SJSA1 (cell line): ENCODE measurements at places on chromosomes 13 and 19.

DNA sequence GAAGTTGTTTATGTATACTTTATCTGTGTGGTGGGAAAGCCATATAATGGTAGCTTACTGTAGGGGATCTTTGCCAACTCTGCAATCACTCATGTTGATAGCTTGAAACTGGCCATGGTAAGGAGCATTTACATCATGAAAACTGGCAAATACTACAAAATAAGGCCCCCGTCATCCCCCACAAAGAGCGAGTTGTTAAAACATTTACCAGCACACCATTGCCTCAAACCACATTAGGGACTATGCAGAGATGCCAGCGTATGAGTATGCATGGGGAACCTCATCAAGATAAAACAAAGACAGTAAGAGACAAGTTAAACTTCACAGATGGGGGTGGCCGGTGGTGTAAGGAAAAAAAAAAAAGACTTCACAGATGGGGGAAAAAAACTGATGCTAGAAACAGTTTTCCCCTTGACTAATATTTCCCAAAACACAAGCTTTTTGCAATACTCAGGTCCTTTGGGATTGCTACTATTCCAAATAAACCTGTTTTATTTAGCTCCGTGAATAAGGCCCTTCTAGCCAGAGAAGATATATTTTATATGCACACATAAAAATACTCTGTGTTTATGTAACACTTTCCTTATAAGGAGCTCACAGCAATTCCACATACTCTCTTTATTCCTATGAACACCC lies 70.6 kb upstream of the SERP2 start:
- DNase-seq = no peak

- DNase-seq = no peak
Observed at GRCh38 chr19:18809149-18809868, 18.2 kb upstream of the COMP start.

DNA sequence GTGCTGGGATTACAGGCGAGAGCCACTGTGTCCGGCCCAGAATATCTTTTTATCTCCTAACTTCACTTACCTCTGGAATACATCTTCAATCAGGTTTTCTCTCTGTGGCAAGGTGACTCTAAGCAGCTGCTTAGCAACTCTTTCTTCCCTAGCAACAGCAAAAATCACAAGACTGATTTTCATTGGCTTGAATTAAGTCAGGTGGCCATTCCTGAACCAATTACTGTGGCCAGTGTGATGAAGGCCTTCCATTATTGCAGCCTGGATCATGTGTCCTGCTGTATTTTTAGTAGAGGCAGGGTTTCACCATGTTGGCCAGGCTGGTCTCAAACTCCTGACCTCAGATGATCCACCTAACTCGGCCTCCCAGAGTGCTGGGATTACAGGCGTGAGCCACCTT lies 9.0 kb upstream of the LTBP4 start:
- no peak for DNase-seq

DNA sequence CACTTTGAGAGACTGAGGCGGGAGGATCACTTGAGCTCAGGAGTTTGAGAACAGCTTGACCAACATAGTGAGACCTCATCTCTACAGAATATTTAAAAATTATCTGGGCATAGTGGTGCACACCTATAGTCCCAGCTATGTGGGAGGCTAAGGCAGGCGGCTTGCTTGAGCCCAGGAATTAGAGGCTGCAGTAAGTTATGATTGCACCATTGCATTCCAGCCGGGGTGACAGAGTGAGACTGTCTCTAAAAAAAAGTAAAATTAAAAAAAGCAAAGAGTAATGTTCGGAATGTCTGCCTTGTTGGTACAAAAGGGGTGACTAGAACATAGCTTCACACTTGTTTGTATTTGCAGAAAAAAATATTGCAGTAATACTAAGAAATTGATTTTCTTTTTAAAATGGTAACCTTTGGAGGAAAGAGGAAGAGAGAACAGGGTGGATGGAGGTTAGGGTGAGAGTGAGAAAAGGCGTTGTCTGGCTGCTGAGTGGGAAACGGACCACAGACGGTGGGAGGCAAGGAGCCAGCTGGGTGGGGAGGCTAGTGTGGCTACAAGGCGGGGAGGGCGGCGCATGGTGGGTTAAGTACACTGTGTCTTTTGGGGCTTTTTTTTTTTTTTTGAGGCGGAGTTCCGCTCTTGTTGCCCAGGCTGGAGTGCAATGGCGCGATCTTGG lies 10.2 kb downstream of the PPP1R14A start:
- DNase-seq = no peak

DNA sequence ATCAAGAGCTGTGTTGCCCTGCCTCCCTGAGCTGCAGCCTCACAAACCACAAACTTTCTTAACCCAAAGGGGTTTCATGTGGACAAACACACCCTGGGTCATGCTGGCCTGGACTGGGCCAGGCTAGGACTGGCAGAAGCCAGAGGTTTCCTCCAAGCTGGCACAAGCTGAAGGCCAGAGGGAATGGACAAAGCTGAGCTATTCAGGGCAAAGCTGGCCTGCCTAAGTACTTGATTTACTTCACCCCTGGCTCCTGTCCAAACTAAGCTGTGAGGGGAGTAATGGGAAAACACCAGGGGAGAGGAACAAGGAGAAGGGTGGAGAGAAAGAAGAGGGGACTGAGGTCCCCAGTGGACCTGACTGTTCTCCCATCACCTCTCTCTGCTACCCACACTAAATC lies 6.2 kb downstream of the CPAMD8 start:
- DNase-seq = no peak

- no peak for DNase-seq
Observed at GRCh38 chr13:80603351-80603750, 262.4 kb upstream of the SPRY2 start.

DNA sequence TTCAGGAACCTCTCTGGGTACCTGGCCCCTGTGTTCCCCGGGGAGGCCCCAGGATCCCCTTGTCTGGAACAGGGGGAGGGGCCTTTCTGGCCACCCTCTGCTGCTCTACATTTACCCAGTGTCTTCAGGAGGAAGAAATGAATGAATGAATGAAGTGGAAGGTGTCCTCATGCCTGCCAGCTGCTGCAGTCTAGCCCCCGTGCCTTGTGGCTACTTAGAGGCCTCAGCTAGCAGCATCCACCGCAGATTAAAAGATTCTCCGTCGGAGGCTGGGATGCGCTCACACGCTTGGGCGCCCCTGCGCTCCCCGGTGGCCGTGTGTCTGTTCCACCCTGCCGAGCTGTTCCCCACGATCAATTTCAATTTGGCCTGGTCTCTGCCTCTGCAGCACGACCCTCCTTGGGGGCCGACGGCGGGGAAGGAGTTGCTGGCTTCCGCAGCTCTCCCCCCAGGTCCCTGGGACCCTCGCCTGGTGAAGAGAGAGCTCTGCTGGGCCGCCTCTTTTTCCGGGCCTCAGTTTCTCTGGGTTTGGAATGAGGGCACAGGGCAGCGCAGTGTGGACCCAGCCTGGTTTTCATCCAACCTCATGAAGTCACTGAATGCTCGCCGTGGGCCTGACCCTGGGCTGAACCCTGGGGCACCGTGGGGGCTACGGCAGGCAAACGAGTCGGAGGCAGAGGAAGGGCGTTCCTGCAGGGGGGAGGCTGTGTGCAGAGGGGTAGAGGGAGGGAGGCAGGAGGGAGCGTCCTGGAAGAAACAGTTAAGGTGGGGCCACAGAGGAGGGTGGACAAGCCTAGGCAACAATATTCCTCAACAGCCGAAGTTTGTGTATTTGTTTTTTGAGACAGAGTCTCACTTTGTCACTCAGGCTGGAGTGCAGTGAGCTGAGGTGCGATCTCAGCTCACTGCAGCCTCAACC lies 28.3 kb downstream of the EFNA2 start:
- DNase-seq = no peak

DNA sequence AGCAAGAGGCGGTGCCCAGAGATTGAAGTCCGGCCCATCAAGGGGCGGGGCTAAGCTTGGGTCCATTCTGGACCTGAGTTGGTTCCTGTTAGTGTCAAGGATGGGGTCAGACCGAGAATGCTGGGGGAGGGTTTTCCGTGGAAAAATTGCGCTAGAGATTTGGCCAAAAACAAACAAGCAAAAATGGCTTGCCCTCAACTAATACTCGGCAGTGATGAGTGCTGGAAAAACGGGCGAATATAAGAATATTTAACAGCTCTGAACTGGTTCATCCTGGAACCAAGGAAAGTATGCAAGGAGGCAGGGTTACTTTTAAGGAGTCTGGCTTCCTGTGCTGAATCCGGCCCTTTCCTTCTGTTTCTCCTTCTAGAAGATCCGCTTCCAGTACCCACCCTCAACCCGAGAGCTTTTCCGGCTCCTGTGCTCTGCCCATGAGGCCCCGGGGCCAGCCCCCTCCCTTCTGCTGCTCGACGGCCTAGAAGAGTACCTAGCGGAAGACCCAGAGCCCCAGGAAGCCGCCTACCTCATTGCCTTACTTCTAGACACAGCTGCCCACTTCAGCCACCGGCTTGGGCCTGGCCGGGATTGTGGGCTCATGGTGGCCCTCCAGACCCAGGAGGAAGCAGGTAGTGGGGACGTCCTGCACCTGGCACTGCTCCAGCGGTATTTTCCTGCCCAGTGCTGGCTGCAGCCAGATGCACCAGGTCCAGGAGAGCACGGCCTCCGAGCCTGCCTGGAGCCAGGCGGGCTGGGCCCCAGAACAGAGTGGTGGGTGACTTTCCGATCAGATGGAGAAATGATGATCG lies 880 bp downstream of the SWSAP1 start:
- no peak for DNase-seq

GRCh38 chr19:3440082-3440481 lies 40.2 kb downstream of the SMIM24 start:
- peak; percentile 58 for DNase-seq

- no peak for DNase-seq
Observed at GRCh38 chr19:51027126-51027806, 850 bp upstream of the KLK11 start.
